Mesendoderm (in vitro differentiated cells): ENCODE measurements at places on chromosomes 7 and 10.

DNA sequence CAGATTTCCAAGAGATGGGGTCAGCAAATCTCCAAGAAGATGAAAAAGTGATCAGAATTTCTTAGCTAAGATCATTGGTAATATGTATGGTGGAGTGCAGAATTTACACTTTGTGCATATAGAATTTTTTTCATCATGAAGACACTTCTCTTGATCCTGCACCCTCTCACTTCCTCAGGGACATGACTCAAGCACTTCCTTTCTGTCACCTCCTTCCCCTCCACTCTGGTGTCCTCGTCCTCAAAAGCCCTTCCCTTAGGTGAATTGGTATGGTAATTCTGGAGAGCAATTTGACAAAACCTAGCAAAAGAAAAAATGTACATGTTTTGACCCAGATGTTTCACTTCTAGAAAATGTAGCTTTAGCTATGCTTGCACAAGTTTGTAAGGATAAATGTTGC is 18.1 kb downstream of the CALN1 start:
- DNase-seq: no peak

DNA sequence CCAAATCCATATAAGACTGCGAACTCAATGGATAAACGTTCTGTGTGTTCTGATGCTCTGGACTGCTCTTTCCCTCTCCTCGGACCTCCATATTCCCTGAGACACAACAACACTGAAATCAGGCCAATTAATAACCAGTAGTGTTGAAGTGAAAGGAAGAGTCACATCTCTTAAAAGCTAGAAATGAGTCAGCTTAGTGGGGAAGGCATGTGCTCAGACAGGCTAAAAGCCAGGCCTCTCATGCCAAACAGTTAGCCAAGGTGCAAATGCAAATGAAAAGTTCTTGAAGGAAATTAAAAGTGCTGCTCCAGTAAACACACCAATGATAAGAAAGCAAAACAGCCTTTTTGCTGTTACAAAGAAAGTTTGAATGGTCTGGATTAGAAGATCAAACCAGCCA is 29.3 kb downstream of the TNS3 start:
- DNase-seq: no peak

GRCh38 chr10:32888161-32888927 is 69.7 kb downstream of the ITGB1 start:
- DNase-seq: no peak

GRCh38 chr10:104518891-104519290 is 122.2 kb upstream of the SORCS3 start:
- DNase-seq: no peak

DNA sequence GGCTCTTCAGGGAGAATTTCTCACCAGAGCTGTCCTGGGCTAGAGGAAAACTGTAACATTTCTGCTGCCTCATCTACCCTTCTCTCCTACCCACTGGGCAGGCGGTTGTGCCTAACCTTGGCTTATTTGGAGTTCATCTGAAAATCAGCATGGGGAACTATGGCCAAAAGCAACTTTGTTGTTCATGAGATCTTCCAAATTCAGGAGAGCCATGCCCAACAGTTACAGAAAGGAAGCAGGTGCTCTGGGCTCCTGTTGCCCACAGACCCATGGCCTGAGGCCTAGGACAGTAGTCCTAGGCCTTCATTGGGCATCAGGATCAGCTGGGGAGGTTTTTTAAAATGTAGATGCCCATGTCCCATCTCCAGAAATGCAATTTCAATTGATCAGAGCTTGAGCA is 85.2 kb downstream of the GRID1 start:
- DNase-seq: no peak

DNA sequence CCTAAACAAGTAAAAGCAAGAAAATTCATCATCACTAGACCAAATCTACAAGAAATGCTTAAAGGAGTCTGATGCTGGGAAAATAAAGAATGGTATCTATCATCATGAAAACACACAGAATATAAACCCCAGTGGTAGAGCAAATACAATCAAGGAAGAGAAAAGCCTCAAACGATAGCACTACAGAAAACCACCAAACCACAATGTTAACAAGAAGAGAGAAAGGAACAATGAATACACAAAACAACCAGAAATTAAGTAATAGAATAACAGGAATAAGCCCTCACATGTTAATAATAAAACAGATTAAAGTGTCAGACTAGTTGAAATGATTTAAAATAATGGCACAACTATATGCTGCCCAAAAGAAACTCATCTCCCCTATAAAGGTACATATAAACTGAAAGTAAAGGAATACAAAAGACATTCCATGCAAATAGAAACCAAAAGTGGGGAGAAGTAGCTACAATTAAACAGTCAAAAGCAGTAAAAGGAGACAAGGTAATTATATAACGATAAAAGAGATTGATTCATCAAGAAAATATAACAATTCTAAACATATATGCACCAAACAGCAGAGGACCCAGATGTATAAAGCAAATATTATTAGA is 77.3 kb downstream of the JMJD1C start:
- DNase-seq: no peak

DNA sequence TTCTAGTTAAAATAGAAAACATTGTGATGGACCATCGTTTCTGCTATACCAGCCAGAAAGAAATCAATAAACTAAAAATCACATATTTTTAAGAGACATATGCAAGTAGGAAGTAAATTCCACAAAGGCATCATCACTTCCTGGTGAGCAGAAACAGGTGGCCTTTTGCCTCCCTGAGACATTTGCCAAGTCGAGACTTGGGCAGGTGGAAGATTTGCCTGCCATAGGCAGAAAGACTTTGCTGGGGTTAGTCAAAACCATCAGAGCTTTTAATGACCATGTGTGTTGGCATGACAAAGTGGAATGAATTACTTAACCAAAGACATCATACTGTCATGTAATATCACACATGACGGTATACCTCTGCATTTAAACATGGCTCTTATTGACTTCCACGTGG is 66.0 kb upstream of the FGL2 start:
- no peak for DNase-seq

DNA sequence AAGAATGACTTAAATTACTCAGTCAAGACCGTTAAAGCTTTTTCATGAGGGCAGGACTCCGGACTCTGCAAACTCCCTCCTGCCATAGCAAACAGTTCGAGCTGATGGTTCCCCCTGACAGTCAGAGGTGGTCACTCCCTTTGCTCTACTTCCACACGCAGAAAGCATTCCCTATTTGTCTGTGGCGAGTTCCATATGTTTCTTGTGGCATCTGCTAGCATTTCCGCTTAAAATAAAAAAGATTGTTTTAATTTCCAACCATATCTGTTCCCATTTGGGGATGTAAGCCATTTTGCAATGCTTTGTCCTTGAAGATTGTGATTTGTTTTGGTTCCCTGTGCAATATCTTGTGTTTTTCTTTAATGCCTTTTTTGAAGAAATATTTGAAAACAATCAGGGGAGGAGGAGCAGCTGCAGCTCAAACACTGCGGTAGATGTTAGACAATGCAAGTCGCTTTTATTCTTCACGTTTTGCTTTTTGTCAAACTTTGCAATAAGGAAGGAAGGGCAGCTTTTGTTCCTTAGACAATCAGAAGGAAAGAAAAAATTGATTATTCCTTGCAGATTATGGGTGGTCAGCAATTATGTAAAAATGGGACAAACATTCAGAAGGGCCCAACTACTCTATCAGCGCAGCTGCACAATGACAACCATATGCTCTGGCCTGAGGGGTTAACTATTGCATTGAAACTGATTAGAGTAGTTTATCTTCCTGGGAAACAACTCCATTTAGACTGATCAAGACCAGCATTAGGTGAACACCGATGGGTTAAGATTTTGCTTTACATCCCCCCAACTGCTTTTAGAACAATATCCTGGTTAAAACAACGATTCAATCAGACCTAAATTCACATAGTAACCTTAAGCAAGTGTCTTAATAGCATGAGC is 425.8 kb upstream of the NRP1 start:
- no peak for DNase-seq

GRCh38 chr10:73228247-73228646 is 18.8 kb downstream of the DNAJC9 start:
- no peak for DNase-seq

- no peak for DNase-seq
Observed at GRCh38 chr10:58830697-58831096, 318.0 kb downstream of the BICC1 start.

GRCh38 chr10:30036811-30037210 is 22.6 kb downstream of the JCAD start:
- no peak for DNase-seq

- DNase-seq: no peak
Observed at GRCh38 chr7:150308575-150308974, 14.6 kb upstream of the LRRC61 start.

DNA sequence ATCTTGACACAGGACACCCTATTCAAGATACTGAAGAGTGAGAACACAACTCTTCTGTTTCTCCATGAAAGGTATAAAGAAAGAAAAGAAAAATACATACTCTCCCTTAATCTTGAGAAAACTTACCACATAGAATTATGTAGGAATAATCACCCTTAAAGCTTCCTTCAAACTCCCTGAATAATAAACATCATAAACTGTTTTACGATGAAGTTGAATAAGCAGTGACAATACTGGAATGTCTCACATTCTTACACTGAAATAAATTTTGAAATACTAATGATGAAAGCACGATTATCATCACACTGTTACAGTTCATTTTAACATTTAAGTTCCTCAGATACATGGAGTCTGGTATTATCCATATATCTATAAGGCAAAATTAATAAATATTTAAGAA is 306.2 kb downstream of the IPMK start:
- DNase-seq: no peak

DNA sequence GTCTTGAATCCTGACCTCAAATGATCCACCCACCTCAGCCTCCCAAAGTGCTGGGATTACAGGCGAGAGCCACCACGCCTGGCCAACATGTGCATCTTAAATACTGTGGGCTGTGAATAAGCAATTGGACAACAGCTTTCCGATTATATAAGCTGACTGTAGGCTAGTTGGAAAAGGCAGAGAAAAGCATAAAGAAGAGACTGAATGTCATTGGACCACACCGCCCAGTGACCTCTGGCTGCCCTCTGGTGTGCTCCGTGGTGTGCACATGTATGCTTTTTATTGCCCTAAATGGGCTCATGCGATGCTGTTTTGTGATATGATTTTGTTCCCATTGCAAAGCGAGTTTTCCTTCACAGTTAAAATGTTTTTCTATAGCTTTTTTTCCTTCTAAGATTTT is 15.4 kb upstream of the CSGALNACT2 start:
- DNase-seq: no peak

GRCh38 chr7:151051108-151051507 is 2.8 kb downstream of the ASIC3 start:
- DNase-seq: peak; percentile 89

DNA sequence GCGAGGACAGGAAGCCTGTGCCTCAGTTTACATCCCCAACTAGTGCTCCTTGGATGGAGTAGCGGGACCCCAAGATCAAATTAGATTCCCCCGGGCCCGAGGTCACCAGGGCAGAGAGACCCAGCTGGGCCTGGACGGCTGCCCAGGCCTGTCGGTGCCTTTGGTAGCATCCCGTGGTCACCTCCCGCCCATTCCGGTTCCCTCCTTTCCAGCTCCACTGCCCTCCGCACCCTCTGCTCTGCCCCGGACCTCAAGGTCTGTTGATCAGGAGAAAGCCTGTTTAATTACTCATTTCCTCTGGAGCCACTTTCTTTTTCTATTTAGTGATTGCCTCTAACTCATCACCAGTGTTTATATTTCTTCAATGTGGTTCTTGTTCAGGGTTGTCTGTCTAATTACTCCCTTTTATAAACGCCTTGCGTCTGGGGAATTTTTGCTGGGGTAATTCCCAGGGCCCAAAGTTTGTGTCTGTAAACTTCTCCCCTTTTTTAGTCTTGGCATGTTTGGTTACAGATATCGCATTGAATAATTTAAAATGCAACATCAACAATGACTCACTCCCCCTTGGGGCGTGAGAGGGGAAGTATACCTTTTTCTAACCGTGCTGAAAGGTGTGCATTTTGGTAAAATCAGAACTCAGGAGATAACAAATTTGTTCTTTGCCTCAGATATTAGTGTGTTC is 1.9 kb downstream of the FOXK1 start:
- no peak for DNase-seq

DNA sequence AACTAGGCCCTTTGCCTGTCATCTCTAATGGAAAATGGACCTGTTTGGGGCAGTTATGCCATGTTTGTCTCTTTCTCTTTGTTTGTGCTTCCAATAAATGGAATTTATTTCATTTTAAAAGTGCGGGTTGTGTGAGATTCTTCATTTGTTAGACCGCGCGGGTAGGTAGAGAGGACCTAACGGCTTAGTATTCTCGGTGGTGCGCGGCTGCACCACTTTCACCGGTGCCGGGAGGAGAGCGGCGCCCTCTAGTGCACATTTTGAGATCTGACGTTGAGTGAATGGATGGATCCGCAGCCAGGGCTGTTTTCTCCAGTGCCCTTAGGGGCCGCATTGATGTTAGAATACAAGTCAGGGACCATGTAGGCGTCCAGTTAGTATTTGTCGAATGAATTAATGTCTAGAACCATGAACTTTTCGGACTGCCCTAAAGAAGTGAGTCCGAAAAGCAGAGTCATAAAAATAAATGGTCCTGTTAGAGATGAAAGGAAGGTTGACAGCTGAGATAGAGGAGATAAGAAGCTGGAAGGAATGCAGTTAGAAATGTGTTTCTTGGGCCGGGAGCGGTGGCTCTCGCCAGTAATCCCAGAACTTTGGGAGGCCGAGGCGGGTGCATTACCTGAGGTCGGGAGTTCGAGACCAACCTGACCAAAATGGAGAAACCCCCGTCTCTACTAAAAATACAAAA is 29.3 kb upstream of the GIMAP8 start:
- peak; percentile 84 for DNase-seq

- DNase-seq: no peak
Observed at GRCh38 chr7:138875794-138876193, 77.8 kb upstream of the ATP6V0A4 start.

- DNase-seq: no peak
Observed at GRCh38 chr7:31074120-31074383, 21.9 kb downstream of the ADCYAP1R1 start.

GRCh38 chr10:809671-810350 is 120.3 kb upstream of the DIP2C start:
- DNase-seq: no peak

- no peak for DNase-seq
Observed at GRCh38 chr7:111242141-111242755, 151.3 kb downstream of the LRRN3 start.

DNA sequence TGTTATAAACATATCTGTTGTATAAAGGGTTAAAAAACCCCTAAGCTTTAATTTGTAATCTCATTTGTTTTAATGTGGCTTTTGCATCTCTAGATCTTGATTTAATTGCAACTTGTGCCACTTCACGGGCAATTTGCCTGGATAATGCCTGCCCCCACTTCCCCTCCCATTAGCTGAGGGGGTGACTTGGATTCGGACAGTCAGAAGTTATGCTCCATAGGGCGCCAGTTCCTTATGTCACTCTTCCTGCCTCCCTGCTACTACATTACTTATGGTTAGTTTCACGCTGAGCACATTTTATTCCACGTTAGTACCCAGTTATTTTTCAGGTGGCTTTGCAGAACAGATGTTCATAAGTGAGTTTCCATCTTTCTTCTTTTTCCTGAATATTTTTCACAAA is 1015.2 kb upstream of the PHF14 start:
- no peak for DNase-seq

DNA sequence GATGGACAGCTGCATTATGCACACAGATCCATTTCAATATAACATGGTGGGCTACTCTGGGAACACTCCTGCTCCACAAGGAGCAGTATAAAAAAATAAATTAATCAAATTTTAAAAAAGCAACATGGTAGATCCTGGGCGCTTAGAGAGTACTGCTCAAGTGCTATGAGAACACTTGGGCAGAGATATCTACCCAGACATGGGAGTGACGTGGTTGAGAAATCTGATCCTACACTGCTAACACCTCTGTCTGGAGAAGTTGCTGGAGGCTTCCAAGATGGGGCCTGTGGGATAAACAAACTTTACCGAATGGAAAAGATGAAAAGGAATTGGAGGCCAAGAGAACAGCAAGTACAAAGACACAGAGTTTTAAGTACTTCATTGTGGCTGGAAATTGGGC is 9.0 kb downstream of the NSMCE4A start:
- DNase-seq: no peak
